ENCODE measurements at places on chromosomes 16 and 17.

GRCh38 chr16:88782454-88783390, 2.3 kb downstream of the PIEZO1 start:
- DNase-seq: no peak

DNA sequence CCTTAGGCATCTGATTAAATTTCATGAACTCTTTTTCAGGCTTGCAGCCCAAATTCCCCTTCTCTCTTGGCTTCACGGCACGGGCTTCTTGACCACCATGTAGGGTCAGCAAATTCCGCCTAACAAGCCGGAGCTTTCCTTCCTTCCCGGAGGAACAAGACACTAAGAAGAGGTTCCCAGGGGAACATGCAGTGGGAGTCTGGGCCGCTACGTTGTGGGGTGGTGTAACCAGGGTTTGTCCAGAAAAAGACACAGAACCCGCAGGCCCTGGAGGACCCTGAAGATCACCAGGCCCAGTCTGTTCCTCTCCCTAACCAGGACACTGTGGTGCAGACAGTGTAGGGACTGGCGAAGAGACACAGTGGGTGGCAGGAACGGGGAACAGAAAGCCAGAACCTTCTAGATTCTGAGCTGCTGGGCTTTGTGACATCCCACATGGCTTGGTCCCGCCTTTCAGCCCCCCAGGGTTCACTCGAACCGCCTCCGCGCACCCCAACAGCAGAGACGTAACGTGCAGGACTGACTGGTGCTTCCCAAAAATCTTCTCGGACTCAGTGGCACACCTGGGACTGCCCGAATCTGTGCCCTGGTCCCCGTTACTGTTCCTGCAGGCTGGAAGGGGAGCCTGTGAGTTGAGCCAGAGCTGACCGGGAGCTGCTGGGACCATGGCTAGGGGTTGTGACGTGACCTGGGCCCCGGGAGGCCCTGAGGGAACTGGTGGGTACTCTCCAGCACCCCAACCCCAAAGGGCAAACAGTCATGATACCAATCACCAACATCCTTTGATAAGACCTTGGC, 55.2 kb downstream of the TBC1D16 start:
- no peak for DNase-seq

- DNase-seq: no peak
Measured at GRCh38 chr16:57938936-57939871, 31.7 kb downstream of the CNGB1 start.

DNA sequence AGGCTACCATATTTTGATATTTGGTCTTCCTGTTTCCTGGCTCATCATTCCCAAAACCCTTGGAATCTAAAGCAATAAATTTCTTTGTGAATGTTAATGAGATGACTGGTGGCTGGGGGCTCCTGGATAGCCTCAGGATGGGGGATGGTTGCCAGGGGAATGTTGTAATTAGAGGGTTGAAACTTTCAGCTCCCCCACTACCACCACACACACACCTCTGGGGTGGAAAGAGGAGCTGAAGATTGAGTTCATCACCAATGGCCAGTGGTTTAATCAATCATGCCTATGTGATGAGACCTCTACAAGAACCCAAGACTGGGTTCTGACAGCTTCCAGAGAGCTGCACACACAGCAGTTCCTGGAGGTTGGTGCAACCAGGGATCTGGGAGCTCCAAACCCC, 59.1 kb downstream of the HS3ST3A1 start:
- DNase-seq: no peak

GRCh38 chr17:22507823-22508222, 815.5 kb downstream of the KCNJ18 start:
- DNase-seq: no peak

DNA sequence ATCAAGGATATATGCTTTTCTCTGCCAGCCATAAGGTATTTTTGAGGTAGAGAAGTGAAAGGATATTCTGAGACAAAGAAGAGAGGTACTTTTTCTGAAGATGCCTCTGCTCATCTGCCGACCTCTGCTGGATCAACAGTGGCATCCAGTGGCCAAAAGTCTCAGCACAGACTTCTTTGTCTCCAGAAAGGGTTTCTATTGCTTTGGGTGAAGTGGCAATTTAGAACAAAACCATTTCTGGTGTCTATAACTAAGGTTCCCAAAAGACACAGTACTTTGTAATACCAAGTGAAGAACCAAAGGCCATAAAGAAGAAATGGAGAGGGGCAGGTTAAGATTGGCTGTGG, 155.2 kb upstream of the C17orf78 start:
- peak; percentile 21 for DNase-seq

GRCh38 chr16:1884155-1884760, 12.3 kb upstream of the MEIOB start:
- no peak for DNase-seq

DNA sequence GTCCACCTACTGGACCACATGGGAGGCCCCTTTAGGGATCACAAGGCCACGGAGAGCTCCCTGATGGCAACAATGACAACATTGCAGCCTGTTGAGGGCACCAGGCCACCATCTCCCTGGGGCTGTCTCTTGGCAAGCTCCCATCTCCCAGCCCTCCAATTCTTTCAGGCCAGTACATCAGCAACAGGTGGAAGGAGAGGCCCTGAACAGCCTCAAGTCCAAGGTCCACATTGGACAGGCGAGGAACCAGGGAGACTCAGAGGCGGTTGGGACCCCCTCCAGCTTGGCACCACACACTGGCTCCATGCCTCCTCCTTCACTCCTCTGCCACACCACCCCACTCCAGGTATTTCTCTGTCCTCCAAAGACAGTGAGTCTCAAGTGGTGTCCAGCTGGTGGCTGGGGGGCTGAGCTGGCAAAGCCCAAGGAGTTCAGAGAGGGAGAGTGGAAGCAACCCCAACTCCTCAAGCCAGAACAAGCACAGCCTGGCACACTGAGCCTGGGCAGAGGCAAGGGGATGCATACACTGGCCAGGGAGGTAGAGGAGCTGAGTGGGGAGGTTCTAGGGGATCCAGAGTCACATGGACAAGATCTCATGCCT, 1.3 kb upstream of the ACAP1 start:
- no peak for DNase-seq

DNA sequence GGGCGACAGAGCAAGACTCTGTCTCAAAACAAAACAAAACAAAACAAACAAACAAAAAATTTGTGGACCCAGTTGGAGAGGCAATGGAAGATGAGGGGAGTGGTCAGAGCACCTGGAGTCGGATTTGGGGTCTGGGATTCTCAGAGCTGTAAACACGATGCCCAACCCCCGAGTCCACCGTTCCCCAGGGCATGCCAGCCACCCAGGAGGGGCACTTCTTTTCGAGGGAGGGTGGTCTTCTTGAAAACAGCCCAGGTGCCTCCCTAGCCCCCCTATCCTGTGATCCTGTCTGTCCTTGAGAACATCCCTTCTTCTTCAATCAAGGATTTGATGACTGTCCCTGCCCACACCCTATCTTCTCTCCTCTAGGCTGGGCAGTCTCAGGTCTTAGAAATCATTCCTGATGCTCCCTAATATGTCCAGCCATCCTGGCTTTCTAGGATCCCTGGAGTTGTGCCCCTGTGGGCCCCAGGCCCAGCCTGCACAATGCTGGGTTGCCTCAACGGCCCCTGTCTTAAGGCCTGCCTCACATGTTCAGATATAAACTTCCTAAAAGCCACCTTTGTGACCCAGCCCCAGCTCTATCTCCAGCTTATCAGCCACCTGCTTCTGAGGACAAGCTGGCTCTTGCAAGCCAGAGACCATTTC, 3.1 kb upstream of the SLC13A2 start:
- no peak for DNase-seq

DNA sequence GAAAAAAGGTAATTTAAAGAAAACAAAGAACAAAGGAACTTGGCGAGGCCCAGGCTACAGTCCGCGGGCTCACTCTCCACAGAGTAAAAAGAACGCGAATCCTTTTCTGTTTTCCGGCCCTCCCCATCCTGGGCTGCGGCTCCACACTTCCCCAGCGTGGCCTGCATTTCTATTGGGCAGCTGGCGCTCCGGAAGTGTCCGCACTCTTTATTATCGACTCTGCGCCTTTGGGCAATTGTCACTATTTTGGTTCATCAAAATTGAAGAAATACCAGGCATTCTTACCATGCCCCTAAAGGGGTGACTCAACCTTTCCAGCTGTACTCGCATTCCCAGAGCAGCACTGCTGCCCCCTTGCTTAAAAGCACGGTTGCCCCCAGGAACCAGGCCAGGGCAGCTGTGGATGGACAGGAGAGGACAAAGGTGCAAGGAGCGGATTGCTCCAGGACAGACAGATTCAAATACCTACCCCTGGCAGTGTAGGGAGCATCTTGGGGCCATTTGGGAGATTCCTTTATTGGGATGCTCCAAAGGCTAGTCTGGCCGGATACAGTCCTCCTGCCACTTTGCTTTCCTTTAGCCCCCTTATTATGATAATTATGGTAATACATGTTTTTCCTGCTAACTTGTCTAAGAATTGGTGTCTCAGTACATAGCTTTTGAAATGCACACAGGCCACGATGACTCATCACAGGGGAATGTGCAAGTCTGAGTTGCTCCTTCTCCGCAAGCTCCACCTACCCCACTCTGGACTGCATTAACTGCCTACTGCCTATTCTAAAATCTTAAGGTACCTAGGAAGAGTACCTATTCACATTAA, 985 bp upstream of the SLFN12 start:
- DNase-seq: peak; percentile 92

DNA sequence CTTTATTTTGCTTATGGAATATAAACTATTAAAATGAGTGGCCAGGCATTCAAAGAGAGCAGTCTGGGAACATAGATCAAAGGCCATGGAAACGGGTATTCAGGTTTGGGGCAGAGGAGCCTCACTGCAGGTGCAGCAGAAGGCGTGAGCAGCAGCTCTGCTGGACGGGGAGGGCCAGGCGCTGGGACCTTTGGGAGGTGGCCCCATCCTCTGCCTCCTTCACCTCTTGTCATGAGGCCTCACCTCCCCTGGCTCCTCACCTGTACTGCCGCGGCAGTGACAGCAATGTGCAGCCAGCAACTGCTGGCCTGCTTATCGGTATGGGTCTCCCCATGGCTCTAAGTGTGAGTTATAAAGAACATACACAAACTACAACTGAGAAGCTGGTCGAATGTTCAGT, 109.4 kb downstream of the CDK5R1 start:
- DNase-seq: no peak

GRCh38 chr17:37507111-37507510, 17.4 kb downstream of the DUSP14 start:
- DNase-seq: no peak

DNA sequence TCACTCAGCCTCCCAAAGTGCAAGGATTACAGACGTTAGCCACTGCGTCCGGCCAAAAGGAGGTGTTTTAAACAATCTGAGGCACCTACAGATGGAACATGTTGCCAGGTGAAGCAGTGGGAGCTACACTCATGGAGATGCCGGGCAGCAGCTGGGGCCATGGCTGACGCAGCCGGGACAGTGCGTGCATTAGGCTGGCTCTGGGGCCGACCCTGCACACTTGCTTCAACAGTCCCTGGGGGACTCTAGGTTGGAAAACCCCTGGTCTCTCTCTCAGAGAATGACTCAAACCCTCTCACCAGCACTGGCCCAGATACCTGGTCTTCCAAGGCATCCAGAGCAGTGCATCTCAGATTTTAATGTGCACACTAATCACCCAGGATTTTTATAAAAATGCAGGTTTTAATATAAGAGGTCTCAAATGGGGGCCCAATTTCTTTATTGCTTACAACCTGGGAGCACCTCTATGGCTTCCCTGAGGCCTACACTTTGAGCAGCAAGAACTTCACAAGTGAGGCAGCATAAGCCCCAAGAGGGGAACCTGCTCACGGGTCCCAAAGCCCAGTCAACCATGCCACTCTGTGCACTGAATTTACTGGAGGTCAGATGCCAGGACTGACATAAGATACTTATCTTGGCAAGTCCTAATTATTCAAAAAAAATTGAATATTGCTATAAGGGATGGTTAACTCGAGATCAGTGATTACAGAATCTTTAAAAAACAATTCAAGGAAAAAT, 70.8 kb upstream of the TRAP1 start:
- DNase-seq: no peak
